Epithelial cell of prostate (primary cell): ENCODE measurements at places on chromosomes 4 and X.
A peak's percentile ranks its signal among the peaks of the same experiment; 100 is the strongest.

- DNase-seq = no peak
Observed at GRCh38 chr4:120893314-120893713, 29.2 kb downstream of the PRDM5 start.

- DNase-seq = peak; percentile 12
Observed at GRCh38 chrX:15512401-15512965, 11.9 kb downstream of the BMX start.

DNA sequence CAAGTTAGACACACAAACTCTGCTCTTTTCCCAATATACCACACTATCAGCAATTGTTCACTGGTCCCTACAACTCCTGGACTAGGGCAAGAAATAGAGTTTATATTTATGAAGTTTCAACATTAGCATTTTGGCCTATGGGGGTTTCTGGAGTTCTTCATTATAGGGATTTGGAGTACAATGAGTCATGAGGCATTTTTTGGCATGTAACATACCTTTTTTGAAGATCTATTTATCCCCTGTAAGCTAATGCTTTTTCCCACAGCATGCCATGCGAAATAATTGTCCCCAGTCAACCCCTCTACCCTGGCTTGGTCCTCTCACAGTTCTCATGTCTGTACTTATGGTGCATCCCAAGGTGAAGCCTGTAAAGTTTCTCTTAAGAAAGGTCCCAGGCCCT is 36.7 kb upstream of the EDA2R start:
- DNase-seq = no peak

DNA sequence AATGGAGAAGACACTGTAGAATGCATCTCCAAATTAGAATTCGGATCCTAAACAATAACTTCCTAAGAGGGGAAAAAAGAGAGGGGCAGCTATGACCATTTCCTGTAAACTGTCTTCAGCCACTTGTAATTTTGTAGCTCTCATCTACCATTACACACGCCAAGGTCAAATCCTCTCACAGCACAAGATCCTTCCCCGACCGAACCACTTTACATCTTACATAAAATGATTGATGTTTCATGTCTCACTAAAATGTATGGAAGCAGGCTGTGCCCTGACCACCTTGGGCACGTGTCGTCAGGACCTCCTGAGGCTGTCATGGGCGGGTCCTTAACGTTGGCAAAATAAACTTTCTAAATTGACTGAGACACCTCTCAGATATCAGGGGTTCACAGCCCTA is 24.1 kb upstream of the PBDC1 start:
- no peak for DNase-seq

- peak; percentile 65 for DNase-seq
Observed at GRCh38 chrX:134670134-134670924, 12.1 kb upstream of the PLAC1 start.

DNA sequence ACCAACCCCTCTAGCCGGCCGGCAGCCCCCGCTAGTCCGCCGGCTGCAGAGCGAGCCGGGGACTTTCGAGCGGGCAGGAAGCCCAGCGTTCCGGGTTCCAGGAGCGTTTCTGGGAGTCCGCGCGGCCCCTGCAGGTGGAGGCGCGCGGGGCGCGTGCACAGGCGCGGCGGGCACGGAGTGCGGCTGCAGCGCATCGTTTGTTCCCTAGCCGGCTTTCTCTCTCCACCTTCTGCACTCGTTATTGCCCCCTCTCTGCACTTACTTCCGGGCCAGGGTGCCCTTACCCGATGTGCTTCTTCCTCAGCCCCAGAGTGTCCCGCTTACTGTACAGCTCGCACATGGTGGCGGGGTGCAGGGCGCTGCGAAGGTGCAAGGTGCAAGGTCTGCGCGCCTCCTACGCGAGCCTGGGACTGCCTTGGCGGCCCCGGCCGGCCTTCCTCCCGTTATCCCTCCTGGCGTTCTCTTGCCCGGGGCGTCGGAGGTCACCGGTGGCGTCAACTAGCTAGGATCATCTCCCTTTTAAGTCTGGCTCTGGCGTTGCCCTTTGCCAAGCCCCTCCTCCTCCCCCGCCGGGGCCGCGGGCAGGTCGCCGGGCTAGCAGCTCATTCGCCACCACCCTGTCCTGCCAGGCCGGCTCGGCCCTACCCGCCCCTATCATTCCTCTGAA is at the start of gene ETNPPL:
ETNPPL (minus strand) TSS at position 495 of the 667 bp plus-strand sequence; CDS start at position 340, 155 bp downstream.
- DNase-seq = no peak

DNA sequence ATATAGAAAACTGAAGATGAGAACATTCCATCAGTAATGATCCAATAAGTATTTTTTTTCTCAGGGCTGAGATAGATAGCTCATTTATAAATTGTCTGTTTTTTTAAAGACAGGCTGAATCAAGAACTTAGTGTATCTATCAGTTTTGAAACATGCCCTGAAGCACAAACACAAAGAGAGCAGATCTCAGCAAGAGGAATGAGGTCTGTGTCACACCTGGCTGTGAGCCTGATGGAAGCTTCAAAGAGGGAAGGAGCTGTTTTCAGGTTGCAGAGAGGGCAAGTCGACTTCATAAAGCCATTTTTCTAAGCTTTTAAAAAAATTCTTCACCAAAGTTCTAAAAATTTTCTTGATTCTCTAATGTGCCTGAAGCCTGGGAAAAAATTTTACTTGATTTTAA is 434.9 kb downstream of the PDGFC start:
- peak; percentile 45 for DNase-seq

GRCh38 chr4:5730993-5731990 is 20.3 kb downstream of the EVC start:
- no peak for DNase-seq

DNA sequence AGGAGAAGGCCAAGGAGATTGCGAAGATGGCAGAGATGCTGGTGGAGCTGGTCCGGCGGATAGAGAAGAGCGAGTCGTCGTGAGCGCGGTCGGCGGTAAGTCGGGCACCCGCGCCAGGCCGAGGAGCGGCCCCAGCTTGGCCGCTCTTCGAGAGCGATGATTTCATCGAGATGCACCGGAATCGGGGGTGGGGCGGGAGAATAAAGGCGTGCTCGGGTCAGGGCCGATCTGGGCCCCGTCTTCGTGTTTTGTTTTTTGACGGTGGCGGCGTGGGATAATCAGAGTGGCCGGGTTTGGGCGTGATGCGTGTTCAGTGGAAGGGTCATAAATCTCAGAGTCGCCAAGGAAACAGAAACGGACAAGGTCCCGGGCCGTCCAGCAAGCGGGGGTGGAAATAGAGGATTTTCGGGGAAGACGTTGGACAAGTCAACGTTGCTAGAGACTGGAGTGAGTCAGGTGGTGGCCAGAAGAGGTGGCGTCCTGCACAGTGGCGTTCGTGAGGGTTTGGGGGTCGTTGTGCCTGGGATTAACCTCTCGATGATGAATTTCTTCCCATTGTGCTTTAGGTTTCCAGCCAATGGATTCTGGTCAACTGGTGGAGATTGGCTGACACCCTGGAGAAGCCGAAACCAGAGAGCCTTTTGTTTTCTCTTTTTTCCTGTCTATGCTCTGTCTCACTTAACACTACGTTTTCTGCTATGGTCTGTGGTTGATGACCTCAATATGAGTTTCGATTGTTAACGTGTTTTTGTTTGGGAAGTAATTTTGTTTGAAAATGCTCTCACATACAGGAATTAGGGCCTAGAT is 882 bp downstream of the MRFAP1 start:
- no peak for DNase-seq

DNA sequence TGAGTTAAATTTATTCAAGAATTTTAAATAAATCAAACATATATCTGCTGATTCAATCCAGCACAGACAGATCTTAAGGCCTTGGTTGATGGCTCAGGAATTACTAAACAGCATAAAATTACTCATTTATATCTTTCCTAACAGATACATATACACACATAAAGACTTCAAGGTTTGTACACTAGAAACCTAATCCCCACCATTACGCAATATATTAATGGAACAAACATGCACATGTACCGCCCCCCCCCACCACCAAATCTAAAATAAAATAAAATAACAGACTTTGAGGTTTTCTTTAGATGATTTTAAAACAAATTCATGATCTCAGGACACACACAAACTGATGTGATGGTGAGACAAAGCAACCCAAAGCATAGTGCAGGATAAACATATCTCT is 333.9 kb upstream of the DDX53 start:
- no peak for DNase-seq

GRCh38 chrX:129968968-129969367 is 13.5 kb upstream of the BCORL1 start:
- DNase-seq = no peak

DNA sequence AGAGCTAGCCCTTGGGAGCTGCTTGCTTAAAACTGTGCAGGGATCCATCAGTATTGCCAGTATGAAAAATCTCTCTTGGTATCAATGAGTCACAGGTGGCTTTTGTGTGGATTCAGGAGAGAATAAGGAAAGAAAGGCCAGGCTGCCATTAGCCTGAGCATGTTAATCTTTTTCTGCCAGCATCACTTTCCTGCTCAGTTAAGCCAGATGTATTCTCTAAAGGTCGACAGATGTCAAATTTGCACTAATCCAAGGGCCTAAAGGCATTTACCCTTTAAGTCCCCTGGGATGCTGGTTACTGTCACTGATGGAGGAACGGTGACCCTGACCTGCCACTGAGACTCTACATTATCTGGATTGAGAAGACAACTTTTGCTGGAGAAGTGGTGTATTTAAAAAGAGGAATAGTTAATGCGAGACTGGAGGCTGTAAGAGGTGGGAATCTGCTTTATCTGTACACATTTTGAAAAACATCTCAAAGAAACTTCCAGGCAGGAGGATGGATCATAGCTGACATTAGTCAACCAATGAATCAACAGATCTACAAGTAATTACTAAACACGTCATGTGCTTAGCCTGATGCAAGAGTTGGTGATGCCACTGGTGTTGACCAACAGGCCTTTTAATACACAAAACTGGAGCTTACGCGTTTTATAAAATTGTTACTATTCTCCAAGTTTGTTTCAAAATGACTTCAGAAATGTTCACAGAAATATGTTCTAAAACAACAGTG is 241.4 kb upstream of the ANXA3 start:
- no peak for DNase-seq

- DNase-seq = no peak
Observed at GRCh38 chr4:45482346-45482745, 641.5 kb downstream of the GABRG1 start.

DNA sequence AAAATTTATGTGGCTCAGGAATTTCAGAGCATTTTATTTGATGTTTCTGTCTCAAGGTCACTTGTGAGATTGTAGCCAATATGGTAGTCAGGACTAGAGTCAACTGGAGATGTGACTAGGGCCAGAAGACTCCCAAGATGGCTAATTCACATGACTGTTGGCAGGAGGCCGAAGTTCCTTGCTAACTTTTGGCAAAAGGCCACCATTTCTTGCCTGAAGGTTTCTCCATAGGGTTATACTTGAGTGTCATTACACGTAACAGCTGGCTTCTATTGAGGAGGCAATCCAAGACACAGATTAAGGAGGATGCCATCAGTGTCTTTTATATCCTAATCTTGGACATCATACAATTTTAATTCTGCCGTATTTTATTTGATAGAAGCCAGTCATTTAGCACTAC is 162.3 kb upstream of the MAOA start:
- no peak for DNase-seq

GRCh38 chr4:34193451-34194154 is 2050.7 kb downstream of the ARAP2 start:
- DNase-seq = no peak
